Activated T-cell treated with anti-CD3 and anti-CD28 coated beads, Interleukin-2, amount 50 U/mL, for 72 hours (primary cell): ENCODE measurements at places on chromosomes 11 and 22.

DNA sequence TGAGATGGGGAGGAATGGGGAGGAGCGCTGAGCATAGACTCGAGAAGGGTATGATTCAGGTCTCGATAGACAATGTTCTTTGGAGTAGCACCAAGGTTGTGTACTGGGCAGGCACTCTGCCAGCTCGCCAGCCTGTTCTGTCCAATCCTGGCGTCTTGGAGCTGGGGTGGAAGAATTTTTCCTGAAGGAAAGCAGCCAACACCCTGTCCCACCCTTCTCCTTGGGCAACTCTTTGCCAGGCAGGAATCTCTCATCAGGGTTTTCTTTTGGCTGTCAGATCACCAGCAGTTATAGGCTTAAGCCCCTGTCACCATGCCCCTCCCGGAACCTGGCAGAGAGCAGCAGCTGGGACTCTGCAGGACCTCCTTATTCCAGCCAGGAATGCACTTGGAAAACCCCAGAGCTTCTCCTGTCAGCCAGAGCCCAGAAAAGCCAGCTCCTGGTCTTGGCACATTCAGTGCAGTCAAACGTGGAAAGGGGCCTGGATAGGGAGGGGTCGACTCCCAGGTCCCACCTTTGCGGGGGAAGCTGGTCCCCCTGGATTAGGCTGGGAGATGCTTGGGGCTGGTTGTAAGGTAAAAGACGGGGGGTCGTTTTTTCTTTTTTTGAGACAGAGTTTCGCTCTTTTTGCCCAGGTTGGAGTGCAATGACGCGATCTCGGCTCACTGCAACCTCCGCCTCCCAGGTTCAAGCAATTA lies 14.4 kb upstream of the SPTBN2 start:
- DNase-seq, result no peak

DNA sequence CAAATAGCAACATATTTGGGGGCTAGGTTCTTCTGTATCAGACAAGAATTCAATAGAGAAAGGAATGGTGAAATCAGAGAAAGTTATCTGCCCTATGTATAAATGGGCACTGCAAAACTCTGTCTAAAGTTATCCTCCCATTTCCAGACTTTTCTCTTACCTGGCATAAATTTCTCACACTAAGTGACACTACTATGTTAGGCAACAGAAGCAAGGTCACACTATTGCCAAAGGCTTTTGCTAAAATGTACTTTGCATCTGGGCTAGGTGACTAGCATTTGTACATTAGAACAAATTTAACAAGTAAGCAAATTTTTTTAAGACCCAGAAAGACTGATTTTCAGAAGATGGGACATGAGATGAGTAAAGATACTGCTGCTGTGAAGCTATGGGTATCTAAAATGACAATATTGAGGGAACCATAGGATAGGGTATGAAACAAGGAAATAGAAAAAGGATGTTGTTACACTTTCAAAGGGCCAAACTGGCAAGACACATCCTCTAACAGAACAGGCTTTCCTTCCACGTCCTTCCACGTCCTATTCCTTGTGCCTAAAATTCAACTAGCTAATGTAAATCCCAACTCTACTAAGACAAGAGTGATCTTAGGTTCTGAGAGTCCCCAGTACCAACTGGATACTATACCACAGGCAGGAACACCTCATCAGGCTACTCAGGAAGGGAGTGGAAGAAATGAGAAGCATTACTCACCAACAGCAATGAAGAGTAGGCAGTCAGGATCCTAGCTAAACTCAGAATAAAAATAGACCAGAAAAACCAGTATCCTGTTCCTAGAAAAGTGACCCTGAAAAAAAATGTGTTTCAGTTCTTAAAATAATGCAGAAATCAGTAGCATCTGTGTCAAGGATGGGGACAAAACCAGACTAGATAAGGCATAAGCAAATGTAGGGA lies 22.6 kb downstream of the GDPD4 start:
- no peak for DNase-seq

DNA sequence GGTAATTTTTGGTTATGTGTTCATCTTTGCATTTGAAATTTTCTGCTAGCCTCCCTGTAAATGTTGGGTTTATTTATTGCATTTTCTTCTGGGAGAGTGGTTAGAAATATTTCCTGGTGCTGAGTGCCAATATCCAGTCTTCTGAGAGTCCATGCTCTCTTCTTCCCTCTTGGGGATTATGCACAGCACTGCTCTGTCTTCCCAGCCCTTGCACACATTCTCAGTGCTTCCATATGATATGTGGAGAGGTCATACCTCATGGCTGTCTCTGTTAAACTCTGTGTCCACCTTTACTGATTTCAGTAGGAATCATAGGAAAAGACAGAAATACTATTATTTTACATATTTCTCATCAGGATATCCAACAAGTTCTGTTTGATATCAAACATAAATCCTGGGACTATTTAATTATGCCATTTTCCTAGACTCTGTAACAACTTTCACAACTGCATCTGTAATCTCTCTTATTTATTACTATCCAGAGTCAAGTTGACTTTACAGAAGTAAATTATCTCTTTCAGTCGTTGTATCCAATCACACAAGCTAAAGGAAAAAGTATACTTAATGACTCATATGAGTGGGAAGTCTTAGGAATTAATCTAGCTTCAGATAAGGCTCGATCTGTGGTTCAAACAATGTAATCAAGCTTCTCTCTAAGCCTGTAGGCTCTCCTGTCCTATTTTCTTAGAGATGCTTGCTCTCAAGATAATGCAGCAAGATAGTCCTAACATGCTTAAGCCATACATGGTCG lies 2.7 kb upstream of the NXPE1 start:
- no peak for DNase-seq

GRCh38 chr11:68673306-68673945 lies 10.9 kb upstream of the GAL start:
- DNase-seq, result no peak

GRCh38 chr11:61885166-61885778 lies 6.1 kb downstream of the FADS3 start:
- no peak for DNase-seq

DNA sequence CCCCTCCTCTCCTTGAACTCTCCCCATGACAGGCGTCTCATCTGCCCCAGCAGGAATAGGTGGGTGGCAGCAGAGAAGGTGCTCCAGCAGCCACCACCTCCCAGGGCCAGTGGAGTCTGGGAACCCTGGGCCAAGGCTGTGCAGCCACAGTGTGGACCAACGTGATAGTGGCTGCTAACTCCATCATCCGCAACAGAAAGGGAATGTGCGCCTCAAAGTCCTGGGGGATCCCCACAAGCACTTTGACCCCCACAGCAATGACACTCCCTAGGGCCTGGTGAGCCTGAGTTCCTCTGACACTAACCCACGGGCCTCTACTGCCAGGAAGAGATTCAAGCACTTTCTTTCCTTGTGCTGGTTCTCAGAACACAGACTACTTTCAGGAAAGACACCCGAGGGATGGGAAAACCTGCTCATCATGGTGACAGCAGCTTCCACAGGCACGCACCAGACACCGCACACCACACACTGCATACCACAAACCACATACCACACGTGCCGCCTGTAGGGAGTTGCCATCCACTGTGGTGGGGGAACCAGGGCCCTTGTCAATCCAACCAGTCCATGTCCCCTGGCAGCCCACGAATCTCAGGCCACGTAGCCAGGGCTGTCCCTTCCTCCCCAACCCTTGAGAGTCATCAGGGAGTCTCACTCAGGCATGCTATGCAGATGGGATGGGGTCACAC lies 3.4 kb upstream of the SLC25A1 start:
- peak; percentile 45 for DNase-seq
